ENCODE measurements at places on chromosomes 3 and 15. TPM values are rescaled to one million over a fixed set of nuclear protein-coding genes. Genes with fewer than 3 reads are reported as not detected.

- peak; percentile 12 for DNase-seq
These were observed 69.0 kb downstream of the ANKRD28 start for GRCh38 chr3:15728766-15729165.

DNA sequence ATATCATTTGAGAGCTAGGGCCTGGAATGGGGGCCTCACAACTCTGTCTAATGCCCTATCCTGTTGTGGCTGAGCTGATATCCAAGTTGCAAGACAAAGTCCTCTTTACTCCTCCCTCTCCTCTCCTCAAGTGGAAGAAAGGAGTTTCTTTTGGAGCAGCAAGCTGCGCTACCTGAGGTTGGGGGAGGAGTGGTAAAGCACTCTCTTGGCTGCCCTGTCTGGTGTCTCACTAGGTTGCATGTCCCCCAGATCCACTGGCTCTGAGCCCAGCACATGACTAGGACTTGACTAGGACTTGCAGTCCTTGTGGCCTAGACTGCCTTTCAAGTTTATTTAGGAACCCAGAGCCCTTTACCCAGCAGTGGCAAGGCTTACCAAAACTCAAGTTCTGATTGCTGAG, 141.1 kb upstream of the SETMAR start:
- no peak for DNase-seq

DNA sequence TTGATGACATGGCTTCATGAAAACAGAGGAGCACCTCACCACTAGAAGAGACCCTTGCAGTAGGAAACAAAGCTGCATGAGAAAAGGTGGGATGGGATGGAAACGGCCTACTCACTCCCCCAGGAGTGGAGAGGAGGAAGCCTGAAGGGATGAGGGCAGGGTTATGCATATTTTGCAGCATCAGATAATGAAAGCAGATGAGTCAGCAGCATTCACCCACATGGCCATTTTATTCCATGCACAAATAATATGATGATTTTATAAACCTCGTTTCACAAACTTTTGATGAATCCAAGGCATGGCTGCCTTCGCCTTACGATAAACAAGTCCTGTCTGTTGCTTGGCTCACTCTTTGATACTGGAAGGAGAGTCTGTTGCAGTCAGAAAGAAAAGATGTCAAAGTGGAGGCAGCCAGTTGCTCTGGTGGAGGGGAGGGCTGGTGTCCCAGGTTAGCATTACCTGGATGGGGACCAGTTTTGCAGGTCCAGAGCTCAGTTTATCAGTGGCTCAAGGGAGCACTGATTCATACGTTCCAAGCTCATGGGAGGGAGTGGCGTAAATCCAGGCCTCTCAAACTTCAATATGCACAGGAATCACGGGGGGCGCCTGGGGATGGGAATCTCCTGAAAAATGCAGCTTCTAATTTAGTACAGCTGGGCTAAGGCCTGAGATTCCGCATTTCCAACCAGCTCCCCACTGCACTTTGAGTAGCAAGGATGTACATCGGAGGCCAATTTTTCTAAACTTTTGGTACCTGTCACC, 9.2 kb upstream of the EHD4 start:
- no peak for DNase-seq

GRCh38 chr15:90083419-90083818, 18.8 kb downstream of the IDH2 start:
- no peak for DNase-seq

- no peak for DNase-seq
These were observed 28.1 kb upstream of the GHSR start for GRCh38 chr3:172476347-172476746.

DNA sequence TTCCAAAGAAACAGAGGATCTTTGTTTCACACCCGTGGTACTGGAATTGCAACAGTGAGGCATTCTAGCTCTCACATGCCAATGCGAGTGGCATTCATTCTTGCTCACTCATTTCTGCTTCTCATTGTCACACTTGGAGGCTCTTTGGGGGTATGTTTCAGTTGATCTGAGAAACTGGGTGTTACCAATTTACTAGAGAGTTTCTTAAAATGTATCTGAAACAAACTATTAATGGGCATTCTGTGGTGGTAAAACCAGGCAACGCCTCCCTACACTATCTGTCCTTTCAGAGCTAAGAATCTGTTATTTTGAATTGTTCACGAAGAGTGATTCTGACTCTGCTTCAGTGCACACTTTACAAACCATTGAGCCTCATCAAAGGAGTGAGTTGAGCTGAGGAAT, 140.6 kb upstream of the BHLHE40 start:
- DNase-seq, result no peak

DNA sequence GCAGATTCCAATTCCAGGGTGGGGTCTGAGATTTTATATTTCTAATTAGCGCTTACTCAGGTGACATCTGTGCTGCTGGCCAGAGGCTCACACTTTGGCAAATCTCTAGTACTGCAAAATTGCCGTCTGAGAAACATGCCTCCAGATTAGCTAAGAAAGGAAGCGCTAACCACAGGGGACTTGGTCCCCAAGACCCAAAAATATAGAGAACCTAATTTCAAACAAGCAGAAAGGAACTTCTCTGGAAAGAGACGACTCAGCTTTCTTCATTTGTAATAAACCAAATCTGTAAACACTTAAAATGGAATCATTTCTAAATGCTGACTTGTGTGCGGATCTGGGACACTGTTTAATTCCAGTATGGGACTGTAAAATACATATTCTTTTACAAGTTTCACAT, 55.7 kb downstream of the B3GNT5 start:
- no peak for DNase-seq

DNA sequence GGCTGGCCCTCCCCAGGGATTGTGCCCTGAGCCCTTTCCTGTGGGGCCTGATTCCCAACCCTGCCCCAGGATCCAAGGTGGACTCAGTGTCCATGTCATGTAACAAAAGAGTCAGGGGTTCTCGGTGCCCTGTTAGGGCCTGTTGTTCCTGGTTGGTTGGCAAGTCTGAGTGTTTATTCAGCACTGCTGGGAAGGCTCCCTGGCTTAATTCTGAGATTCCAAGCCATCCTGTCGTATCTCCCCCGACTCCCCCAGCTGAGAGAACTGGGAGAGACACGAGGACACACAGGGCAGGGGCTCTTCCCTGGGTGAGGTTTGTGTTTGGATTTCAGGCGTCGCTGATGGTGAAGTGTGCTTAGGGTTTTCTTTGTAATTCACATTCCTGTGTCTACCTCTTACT, 78.3 kb downstream of the EEFSEC start:
- DNase-seq, result peak; percentile 12

DNA sequence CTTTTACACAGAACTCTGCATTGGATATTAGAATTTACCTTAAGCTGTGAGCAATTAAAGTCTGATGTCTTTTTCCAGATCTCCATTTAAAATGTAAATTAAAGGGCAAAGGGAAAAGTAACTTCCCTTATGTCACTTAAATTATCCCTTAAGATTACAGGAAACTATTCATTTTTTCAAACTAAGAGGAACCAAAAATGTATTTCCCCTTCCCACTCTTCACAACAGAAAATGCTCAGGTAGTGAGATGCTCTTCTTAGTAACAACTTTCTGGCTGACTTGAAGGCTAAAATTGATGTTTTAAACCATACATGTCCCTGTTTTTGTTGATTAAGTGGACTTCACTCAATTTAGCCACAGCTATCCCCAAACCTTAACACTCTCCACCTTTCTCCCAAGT, 17.6 kb downstream of the RSL24D1 start:
- DNase-seq, result no peak

GRCh38 chr3:155441026-155441425, 147.5 kb upstream of the STRIT1 start:
- no peak for DNase-seq

DNA sequence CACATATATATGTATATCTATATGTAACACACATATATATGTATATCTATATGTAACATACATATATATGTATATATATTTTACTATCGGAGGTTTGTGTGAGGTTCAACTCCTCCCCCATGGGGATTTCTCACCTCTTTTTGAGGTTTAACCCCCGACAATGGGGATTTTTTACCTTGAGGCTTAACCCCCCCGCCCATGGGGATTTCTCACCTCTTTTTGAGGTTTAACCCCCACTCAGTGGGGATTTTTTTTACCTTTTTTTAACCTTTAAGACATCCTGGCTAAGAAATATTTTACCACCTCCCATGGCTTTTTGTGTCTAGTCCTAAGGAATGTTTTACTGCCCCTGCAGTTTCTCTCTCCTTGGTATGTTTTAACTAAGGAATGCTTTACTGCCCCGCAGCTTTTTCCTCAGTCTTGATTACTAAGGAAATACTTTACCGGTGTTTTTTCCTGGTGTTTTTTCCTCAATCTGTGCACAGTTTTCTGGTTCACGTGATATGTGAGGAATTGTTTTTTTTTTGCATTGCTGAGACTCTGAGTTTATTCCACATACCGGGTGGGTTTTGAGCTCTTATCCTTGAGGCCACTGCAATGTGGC, 185.2 kb downstream of the KLF13 start:
- DNase-seq, result no peak

Gene C15orf61
- 4.7 TPM for total RNA-seq

Gene RLBP1
- total RNA-seq, result not detected

Gene RPL39L
- total RNA-seq, result 6.5 TPM

Gene HRH1
- 2.1 TPM for total RNA-seq

Gene MYL3
- total RNA-seq, result 0.43 TPM

Gene CCDC13
- total RNA-seq, result 1.3 TPM

Gene ZNF385D
- total RNA-seq, result 7.8 TPM

Measured in astrocyte (in vitro differentiated cells and primary cell).